IMR-90 (cell line): ENCODE measurements at places on chromosomes 3 and 15. TPM values are rescaled to one million over a fixed set of nuclear protein-coding genes. Genes with fewer than 3 reads are reported as not detected.

C2CD4B gene
- not detected in 2 replicates for total RNA-seq

KCNAB1 gene
- under 0.01 and 0.56 TPM in 2 replicates for total RNA-seq

THBS1 gene
- total RNA-seq: 3,217 and 4,071 TPM in 2 replicates

- H3K27me3 ChIP-seq: no peaks in the 10 kb centered on the region
- H3K36me3 ChIP-seq: no peaks in the 10 kb centered on the region
- no peak for DNase-seq
- no peaks in the 10 kb centered on the region for H3K4me1 ChIP-seq
- H3K27ac ChIP-seq: no peak overlapping the region
These were observed 90.7 kb downstream of the ZBBX start for GRCh38 chr3:167289435-167289834.

DNA sequence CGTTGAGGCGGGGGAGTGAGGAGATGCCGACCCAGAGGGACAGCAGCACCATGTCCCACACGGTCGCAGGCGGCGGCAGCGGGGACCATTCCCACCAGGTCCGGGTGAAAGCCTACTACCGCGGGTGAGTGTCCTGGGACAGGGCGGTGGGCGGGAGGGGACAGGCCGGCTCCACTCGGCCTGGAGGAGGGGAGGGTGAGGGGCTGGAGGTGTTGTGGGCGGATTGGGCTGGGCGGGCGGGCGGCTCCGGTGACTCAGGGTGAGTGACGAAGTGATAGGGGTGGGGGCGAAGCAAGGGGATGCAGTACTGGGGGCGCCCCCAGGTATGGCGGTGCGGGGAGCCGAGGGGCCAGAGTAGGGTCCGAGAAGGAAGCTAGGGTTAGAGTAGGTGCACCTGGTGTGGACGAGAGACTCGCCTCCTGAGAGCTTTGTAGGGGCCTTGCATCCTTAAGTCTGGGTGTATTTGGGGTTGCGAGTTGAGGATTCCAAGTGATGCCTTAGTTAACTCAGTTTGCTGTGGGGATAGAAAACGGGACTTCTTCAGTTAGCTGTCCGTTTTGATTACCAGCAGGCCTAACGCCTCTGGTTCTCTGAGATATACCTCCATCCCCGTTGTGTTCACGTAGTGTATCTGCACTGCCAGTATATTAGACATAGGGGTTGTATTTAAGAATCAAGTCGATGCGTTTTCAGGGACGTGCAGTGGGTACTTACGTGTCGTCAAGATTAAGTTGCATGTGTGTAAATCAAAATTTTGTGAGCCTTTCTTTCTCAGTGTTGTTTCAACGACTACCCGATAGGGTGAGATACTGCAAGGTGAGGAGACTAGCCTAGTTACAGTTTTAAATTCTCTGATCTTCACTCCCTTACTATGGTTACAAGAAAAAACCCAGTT is 670 bp downstream of the PRKCI start:
- peak overlapping the region; percentile 100 for H3K4me3 ChIP-seq
- no peaks in the 10 kb centered on the region for H3K36me3 ChIP-seq
- no peaks in the 10 kb centered on the region for H3K27me3 ChIP-seq
- DNase-seq: peak; percentile 28
- H3K27ac ChIP-seq: peak overlapping the region; percentile 90
- H3K4me1 ChIP-seq: peaks cover 15% of the 10 kb centered on the region

DNA sequence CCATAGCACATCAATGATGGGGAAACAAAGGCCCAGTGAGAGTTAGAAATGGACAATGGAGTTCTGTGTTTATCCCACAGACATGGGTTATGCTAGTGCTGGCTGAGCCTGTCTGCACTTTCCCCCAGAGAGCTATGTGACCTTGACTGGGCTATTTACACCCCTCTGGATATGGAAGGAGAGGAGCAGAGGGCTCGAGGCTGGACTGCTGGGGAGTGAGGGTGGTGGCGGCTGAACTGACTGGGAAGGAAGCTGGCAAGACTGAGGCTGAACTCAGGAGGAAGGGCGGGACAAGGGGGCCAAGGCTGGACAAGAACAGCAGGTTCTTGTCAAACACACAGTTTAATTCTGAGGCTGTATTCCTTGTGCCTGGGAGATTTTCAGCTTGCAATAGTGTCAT is 10.8 kb upstream of the INSYN1 start:
- no peak overlapping the region for H3K4me3 ChIP-seq
- H3K27me3 ChIP-seq: peaks cover 76% of the 10 kb centered on the region
- no peaks in the 10 kb centered on the region for H3K4me1 ChIP-seq
- H3K27ac ChIP-seq: no peak overlapping the region

- DNase-seq: no peak
- H3K4me3 ChIP-seq: no peak overlapping the region
- no peaks in the 10 kb centered on the region for H3K27me3 ChIP-seq
- H3K27ac ChIP-seq: no peak overlapping the region
These were observed 47.0 kb upstream of the SCAANT1 start for GRCh38 chr3:63959146-63959545.

- no peak overlapping the region for H3K27ac ChIP-seq
- no peak overlapping the region; the same call in 1 of the 2 replicates for H3K4me3 ChIP-seq
- H3K27me3 ChIP-seq: peaks cover 71% of the 10 kb centered on the region
- H3K36me3 ChIP-seq: no peaks in the 10 kb centered on the region
- no peak for DNase-seq
- peaks cover 2% of the 10 kb centered on the region; the same call in 1 of the 2 replicates for H3K4me1 ChIP-seq
These were observed 33.5 kb downstream of the DNAJB8 start for GRCh38 chr3:128432971-128433836.

GRCh38 chr3:176655404-176656094 is 541.7 kb downstream of the TBL1XR1 start:
- H3K27ac ChIP-seq: no peak overlapping the region
- no peak for DNase-seq
- no peaks in the 10 kb centered on the region for H3K36me3 ChIP-seq
- no peaks in the 10 kb centered on the region for H3K27me3 ChIP-seq
- no peaks in the 10 kb centered on the region for H3K4me1 ChIP-seq

DNA sequence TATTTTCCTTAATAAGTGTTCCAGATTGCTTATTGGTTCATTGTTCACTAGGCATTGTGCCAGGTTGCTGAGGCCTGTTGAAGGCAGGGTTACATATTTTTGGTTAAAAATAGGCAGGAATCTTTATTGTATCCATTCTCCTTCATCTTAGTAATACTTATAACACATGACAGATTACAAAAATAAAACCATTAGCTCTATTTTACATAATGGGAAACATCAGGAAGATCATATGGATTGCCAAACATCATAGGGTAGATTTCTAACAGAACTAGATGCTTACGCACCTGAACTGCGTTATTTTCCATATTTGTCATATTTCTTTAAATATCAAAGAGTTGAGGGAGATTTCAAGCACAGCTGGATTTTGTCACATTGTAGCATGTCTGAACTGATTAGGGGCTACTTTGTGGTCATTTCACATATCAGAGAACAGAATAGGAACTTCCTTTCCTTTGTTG is 462.9 kb upstream of the SGO1 start:
- H3K4me1 ChIP-seq: no peaks in the 10 kb centered on the region
- no peak overlapping the region for H3K27ac ChIP-seq
- no peaks in the 10 kb centered on the region for H3K27me3 ChIP-seq
- peak; percentile 33 for DNase-seq
- H3K4me3 ChIP-seq: no peak overlapping the region

GRCh38 chr3:123936400-123936799 is 24.6 kb downstream of the CCDC14 start:
- H3K36me3 ChIP-seq: peaks cover 11% of the 10 kb centered on the region
- DNase-seq: no peak
- H3K27ac ChIP-seq: no peak overlapping the region
- H3K27me3 ChIP-seq: no peaks in the 10 kb centered on the region
- H3K4me1 ChIP-seq: peaks cover 2% of the 10 kb centered on the region; the same call in 1 of the 2 replicates

DNA sequence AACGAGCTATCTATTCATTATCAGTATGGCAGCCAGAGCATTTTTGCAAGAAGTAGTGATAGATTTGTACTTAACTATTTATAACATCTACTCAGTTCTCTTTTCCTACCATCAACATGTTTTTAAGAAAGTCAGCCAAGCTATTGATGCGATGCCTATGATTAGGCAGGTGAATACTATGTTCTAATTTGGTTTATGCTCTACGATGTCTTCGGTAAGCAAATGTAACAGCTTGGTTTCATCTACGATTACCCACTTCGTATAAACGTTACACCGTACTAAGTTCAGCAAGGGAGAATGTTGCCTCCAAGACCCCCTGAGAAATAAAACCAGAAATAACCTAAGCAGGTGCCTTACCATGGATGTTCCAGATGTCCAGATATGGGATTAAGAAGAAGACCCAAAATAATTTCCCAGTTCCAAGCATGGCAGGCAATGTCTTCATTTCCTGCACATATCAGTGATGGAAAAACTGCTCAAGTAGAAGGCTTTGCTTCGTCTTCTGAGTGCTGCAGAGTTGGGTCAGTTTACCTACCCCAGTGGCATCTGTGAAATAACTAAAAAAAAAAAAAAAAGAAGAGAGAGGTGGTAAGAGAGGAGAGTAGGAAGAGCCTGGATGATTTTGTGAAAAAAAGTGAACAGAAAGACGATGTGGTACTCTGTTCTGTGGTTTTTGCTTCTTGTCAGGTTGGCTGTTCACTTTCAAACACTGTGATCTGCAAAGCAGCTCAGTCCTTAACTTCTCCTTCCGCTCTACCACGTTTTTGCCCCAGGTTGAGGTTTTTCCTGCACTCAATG is at the start of gene BTLA:
Gene BTLA, minus strand, starts transcription at position 559 of the 798 bp plus-strand sequence. Its CDS starts 114 bp downstream, at position 445.
- H3K27me3 ChIP-seq: no peaks in the 10 kb centered on the region; the same call in 1 of the 2 replicates
- H3K4me3 ChIP-seq: no peak within 1 kb of the TSS
- no peaks in the 10 kb centered on the region for H3K4me1 ChIP-seq
- H3K36me3 ChIP-seq: no peaks in the 10 kb centered on the region

GRCh38 chr3:25355034-25355885 is 72.8 kb upstream of the RARB start:
- DNase-seq: no peak
- H3K4me1 ChIP-seq: no peaks in the 10 kb centered on the region
- H3K36me3 ChIP-seq: no peaks in the 10 kb centered on the region
- no peaks in the 10 kb centered on the region for H3K27me3 ChIP-seq
- H3K4me3 ChIP-seq: no peak overlapping the region

GRCh38 chr3:16359331-16359730 is 94.3 kb downstream of the OXNAD1 start:
- H3K4me1 ChIP-seq: no peaks in the 10 kb centered on the region
- no peak for DNase-seq
- no peak overlapping the region for H3K4me3 ChIP-seq

GRCh38 chr15:43966646-43967045 is 139.8 kb downstream of the WDR76 start:
- no peaks in the 10 kb centered on the region for H3K27me3 ChIP-seq
- H3K27ac ChIP-seq: no peak overlapping the region
- no peaks in the 10 kb centered on the region for H3K36me3 ChIP-seq
- H3K4me3 ChIP-seq: no peak overlapping the region
- peak; percentile 54 for DNase-seq

DNA sequence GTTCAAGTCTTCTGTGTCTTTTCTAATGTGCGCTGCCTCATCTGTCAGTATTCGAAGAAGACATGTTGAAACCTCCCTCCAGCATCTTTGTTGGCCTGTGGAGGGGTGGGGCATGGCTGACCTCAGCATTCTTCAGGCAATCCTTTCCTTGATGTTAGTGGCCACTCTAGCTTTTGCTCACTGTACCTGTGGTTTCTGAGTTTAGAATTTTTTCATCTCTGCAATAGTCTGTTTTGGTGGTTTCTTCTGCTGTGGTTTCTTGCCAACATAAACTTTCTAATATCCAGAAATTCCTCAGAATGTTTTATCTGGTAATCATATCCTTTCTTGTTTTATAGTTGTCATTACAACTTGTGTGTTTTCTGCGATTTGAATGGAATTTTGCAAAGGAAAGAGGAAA is 251.3 kb upstream of the NR2E3 start:
- no peak overlapping the region for H3K4me3 ChIP-seq
- peaks cover 2% of the 10 kb centered on the region for H3K36me3 ChIP-seq
- H3K27me3 ChIP-seq: 0 out of 2 replicates have a peak, but pooled peaks cover under 1% of the 10 kb centered on the region
- H3K27ac ChIP-seq: no peak overlapping the region

DNA sequence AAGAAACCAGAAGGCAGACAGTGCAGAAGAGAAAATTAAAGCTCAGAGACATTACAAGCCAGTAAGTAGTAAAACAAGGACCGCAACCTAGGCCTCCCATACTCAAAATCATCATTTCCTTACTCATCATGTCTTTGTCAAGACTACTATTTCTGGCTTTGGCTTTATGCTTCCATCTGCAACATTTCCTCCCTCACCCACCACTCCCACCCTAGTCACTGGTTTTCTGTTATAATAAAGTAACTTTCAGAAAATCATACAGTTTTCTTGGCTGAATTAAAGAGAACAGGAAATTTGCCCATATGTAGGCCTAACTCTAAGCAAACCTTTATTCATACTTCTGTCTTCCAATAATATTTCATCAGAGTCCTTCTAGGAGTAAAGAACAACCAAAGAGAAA is 247.6 kb upstream of the RORA start:
- no peak for DNase-seq
- no peaks in the 10 kb centered on the region for H3K36me3 ChIP-seq
- no peaks in the 10 kb centered on the region for H3K27me3 ChIP-seq

GRCh38 chr15:50183112-50183794 is 1.3 kb downstream of the SLC27A2 start:
- no peak overlapping the region for H3K27ac ChIP-seq
- no peak overlapping the region for H3K4me3 ChIP-seq
- H3K36me3 ChIP-seq: no peaks in the 10 kb centered on the region
- H3K4me1 ChIP-seq: peaks cover 3% of the 10 kb centered on the region; the same call in 1 of the 2 replicates
- DNase-seq: no peak

DNA sequence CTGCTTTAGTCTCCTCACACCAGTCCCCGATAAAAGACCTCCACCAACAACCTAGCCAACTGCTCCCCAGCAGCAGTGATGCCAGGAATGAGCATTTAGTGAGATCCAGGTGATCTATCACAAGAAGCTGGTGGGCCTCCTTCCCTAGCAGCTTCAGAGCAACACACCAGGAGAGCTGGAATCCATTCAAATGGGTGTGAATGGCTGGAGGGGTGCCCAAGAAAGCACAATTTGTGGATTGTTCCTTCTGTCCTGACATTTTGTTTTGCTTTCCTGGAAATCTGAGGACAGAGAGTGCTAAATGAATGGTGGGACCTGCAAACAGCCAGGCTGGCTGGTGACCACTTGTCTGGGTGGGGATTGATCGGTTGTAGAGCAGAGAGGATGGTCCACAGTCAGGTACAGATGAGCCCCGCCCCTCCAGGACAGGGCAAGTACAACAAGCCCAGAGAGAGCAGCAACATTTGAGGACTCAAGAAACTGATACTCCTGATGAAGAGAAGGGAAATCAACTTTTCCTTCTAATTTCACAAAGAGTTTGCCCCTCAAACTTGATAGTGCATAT is 316.8 kb downstream of the VPS13C start:
- no peaks in the 10 kb centered on the region for H3K36me3 ChIP-seq
- no peaks in the 10 kb centered on the region for H3K27me3 ChIP-seq
- no peak overlapping the region for H3K27ac ChIP-seq
- H3K4me1 ChIP-seq: no peaks in the 10 kb centered on the region
- no peak overlapping the region for H3K4me3 ChIP-seq
- DNase-seq: no peak

DNA sequence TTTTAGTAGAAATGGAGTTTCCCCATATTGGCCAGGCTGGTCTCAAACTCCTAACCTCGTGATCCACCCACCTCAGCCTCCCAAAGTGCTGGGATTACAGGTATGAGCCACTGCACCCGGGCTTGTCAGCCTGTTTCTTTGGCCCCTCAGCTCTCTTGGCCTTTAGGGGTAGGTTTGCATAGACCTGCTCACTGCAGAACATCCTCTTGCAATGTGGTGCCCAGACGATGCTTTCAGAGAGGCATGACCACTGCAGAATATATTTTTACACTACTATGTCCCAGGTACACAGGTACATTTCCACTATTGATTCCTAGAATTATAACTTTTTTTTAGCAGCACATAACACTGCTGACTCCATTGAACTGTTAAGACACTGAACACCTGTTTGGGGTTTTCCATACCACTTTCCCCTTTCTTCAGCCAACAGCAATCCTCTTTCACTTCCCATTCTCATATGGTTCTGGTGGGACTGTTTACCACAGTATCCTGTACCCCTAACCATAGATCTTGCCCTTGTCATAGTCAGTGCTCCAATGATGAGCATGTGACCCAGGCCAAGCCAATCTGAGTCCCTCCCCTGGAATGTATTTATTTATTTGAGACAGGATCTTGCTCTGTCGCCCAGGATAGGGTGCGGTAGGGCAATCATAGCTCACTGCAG is 21.1 kb downstream of the CCDC32 start:
- DNase-seq: no peak
- no peak overlapping the region for H3K4me3 ChIP-seq
